ENCODE measurements at places on chromosomes 6 and 20.

- no peak for DNase-seq
Observed at GRCh38 chr6:80860107-80860506, 753.6 kb downstream of the BCKDHB start.

DNA sequence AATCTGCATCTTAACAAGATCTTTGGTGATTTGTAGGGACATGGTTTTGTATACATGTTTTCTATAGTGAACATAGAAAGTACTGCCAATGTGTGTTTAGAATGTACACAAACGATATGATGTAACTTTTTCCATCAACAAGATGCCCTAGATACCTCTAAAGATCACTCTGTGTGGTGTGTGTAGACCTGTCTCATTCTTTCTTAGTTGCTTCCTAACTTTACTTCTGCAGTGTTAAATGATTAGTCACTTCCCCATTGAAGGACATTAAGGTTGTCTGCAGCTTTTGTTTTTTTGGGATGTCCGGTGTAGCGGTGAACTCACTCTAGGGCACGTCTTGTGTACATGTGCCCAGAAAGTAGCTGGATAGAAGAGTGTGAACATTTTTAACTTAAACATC lies 35.9 kb downstream of the CDYL start:
- no peak for DNase-seq

- no peak for DNase-seq
Observed at GRCh38 chr6:22017766-22018165, 279.1 kb downstream of the PRL start.

- DNase-seq = peak; percentile 74
Observed at GRCh38 chr6:148430897-148431296, 88.3 kb downstream of the SASH1 start.

DNA sequence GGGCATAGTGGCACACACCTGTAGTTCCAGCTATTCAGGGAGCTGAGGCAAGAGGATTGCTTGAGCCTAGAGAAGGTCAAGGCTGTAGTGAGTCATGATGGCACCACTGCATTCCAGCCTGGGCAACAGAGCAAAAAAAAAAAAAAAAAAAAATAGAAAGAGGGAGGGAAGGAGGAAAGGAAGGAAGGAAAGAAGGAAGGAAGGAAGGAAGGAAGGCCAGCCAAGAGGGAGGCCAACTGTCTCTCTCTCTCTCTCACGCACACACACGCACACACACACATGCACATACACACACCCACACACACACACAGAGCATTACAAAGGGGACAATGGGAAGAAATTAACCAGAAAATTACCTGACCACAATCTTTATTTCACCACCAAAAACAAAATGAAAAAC lies 50.6 kb upstream of the COL9A1 start:
- DNase-seq = no peak

DNA sequence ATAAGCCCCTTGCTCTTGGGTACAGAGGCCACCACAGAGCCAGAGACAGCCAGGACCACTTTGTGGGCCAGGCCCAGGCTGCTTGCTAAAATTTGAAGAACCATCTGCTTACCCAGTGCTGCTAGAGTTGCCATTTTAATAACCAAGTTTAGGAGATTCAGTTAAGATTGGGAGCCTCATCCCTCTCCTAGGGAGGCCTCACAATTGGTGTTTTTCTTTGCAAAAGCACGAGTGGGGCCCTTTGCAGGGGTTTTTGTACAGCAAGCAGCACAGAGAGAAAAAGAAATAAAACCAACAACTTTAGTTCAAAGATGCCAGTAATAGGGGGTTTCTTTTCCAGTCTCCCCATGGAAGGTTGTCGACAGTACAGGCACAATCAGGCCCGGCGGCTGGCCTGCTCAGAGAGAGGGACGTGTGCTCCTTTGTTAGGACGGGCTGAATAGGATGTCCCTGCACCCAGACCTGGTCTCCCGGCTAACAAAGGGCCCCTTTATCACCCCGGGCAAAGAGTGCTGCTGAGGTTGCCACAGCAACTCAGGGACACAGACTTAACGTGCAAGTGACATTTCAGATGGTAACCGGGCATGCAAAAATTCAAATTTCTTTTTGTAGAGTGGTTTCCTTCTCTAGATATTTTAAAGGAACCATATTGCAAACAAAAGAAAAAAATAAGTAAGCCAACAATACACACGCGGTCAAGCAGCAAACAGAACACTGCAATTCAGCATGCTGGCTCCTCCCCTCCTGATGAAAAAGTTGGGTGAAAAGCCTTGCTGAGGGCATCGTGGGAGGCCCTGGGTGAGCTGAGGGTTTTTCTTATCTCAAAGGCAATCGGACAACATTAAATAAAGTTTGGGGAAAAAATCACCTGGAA lies 10.5 kb upstream of the TOX2 start:
- no peak for DNase-seq

DNA sequence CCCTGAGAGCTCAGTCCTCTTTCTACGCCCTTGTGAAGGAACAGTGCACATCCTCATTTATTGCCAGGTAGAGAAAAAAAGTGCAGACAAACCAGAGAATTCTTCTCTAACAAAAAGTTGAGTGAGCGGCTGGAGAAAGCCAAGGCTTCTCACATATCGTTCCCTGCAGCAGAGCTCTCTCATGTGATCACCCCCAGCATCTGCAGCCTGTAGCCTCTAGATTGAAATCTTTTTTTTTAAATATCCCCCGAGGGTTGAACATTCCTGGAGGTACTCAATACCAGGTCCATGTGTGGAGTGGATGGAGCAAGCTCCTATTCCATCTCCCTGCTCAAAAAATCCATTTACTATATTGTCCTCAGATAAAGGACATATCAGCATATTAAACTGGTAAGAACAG lies 22.9 kb upstream of the ZNF133 start:
- DNase-seq = no peak

DNA sequence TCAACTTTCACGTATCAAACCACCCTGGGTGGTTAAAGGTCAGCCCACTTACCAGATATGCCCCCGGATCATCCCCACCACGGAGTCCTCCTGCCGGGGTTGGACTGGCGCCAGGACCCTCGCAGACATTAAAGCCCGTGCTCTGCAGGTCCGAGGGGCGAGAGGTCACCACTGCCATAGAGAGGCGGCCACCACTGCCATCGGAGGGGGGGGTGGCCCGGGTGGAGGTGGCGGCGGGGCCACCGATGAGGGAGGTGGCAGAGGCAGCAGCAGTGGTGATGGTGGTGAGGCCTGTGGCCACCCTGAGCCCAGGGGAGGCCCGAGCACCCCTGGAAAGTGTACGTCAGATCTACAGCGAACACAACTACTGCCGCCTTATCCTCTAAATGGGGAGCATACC lies 76.3 kb downstream of the ASXL1 start:
- no peak for DNase-seq

DNA sequence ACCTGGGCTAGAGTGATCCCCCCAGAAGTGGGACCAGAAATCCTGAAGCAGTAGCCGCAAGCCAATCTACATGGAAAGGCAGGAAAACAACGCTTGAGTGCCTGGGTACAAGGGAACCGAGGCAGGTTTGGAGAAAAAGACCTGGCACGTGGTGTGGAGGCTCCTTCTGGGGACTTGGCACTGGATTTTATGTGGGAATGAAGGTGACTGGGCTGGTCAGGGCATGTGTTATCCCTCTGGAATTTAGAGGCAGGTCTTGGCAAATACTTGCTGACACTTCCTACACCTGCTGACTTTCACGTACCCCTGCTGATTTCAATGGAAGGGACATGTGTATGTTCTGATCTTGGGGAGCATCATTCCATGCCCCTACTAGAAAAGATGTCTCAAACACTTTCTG lies 25.0 kb upstream of the FAM217A start:
- DNase-seq = no peak

- DNase-seq = no peak
Observed at GRCh38 chr20:34079818-34080217, 32.2 kb downstream of the EIF2S2 start.

- no peak for DNase-seq
Observed at GRCh38 chr6:22949967-22950366, 380.6 kb downstream of the HDGFL1 start.

DNA sequence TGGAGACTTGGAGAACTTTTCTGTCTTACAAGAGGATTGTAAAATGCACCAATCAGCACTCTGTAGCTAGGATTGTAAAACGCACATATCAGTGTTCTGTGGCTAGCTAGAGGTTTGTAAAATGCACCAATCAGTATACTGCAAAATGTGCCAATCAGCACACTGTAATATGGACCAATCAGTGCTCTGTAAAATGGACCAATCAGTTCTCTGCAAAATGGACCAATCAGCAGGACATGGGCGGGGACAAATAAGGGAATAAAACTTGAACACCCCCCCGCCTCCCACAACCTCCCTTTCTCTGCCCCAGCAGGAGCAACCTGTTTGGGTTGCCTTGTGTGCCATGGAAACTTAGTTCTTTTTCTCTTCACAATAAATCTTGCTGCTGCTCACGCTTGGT lies 12.8 kb upstream of the RPS10 start:
- DNase-seq = no peak

DNA sequence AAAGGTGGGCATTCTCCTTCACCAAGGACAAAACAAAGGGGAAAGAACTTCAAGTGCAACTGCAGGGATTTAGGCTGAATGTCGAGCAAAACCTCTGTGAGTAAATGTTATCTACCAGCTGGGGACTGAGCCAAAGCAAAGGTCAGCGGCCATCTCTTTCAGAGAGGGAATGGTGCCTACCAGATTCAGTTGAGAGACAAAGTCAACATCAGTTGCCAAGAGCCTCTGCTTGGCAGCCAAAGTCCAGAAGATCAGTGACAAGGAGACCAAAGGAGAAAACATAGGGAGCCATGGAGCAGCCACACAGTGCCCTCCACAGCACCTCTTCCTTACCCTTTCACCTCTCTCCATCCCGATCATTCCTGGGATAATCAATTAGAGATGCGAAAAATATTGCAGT lies 472.5 kb downstream of the KIF16B start:
- no peak for DNase-seq

DNA sequence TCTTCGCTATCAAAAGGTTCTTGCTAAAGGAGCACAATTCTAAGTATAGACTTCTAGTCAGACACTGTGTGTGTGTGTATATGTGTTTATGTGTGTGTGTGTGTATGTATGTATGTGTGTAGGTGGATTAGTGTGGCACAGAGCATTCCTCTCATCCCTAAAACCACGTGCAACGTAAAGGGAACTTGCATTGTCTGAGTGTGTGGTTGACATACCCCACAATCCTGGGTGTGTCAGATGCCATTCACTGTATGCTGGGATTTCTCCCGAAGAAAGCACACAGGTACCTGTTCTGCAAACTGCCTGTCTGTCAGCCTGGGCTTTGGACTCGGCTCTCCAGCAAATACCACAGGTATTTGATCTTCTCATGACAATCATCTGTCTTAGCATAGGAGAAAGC lies 42.3 kb upstream of the TBC1D7 start:
- no peak for DNase-seq

GRCh38 chr20:63277466-63278272 lies 5.1 kb downstream of the ARFGAP1 start:
- DNase-seq = no peak

DNA sequence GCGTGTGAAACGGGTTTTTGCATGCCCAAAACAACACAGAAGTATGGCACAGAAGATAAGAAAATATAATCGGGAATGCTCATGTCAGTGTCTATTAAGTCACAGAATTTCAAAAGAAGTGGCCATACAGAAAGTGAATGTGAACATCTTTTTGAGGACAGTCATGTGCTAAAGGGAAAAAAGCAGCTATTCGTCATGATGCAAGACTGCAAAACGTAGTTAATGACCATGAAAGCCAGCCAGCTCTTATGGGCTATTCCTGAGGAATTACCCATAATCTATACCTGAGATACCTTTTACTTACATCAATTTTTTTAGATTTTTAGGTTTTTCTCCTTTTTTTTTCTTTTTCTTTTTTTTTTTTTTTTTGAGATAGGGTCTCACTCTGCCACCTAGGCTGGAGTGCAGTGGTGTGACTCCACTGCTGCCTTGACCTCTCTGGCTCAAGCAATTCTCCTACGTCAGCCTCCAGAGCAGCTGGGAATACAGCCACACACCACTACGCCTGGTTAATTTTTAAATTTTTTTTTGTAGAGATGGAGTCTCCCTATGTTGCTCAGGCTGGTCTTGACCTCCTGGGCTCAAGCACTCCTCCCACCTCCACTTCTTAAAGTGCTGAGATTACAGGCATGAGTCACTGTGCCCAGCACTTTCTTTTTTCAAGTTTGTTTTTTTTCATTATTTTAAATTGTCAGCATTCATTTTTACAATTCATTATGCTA lies 18.1 kb upstream of the ZBP1 start:
- no peak for DNase-seq

- no peak for DNase-seq
Observed at GRCh38 chr6:144667532-144668503, 382.7 kb downstream of the UTRN start.

GRCh38 chr20:45058168-45058850 lies 42.6 kb downstream of the KCNS1 start:
- no peak for DNase-seq

DNA sequence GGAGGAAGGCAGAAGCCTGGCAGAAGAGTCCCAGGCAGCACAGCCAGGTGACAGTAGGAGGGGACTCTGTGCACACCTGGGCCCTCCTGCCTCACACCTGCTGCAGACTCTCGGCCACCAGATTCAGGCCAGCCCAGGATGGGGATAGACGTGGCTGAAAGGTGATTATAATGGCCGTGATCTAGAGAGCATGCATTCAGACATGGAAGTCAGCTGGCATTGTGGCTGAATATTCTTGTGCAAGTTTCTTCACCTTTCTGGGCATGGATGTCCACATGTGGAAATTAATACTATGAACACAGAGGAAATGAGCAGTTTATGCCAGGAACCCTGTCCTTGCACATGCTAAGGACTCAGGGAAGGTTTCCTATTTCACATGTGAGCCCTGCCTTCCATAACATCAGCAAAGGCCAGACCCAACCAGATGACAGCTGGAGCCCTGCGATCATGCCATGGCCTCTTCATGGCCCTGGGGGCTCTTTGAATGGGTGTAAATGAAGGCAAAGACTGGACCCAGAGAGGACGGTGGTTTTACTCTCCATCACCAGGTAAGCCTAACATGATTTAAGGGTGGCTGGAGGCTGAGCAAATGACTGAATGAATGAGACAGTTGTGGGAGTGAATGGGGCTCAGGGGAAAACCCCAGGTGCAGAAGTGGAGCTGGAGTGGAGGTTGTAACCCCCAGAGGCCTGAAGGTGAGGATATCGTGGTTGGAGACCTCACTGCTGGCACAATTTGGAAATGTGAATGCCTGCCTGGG lies 2.7 kb upstream of the RAET1L start:
- no peak for DNase-seq

- no peak for DNase-seq
Observed at GRCh38 chr6:127641905-127642304, 64.9 kb downstream of the C6orf58 start.

DNA sequence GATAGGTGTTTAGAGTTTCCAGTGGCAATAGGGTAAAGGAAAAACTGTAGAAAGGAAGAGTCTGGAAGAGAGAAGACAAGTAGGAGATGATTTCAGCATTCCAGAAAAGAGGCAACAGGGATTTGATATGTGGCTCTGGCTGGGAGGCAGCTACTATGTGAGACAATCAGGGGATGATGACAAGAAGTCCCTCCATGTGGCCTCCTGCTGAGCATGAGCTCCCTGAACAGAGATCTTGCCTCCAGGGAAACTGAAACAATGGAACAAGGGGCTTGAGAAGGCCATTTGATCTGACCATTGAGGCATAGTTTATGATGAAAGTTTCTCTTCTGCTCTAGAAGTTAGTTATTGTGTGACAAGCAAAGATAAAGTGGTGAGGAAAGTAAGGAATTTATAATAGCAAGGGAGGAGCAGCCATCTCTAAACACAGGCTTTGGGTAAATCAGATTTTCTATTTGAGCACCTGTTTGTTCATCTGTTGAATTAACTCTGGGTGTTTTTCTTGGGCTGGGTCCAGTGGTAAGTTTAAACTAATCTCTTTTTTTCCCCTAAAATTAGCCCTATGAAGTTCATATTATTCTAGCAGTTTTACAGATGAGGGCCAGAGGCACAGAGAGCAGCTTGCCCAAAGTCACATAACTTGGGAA lies 3.0 kb upstream of the GPX5 start:
- no peak for DNase-seq

GRCh38 chr20:51541189-51542032 lies 1.1 kb downstream of the NFATC2 start:
- no peak for DNase-seq

Measured in SHP77 (cell line).